Activated naive CD4-positive, alpha-beta T cell (primary cell): ENCODE measurements at places on chromosomes 1 and 21.

DNA sequence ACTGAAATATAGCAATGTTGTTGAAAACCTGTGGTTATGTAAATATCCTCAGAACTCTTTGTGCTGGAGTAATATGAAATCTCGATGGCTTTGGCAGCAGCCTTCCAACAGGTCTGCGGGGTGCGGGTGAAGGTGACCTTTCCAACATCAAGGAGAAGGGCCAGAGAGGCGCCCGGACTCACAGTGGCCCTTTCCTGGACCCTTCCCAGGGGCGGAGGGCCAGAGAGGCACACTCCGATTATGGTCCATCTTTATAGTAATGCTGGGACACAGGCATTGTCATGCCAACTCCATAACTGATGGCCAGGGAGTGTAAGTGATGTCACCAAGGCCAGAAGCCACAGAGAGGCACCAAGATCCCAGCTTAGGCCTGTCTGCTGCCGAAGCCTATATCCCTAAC lies 18.1 kb downstream of the SLC37A1 start:
- DNase-seq: no peak

DNA sequence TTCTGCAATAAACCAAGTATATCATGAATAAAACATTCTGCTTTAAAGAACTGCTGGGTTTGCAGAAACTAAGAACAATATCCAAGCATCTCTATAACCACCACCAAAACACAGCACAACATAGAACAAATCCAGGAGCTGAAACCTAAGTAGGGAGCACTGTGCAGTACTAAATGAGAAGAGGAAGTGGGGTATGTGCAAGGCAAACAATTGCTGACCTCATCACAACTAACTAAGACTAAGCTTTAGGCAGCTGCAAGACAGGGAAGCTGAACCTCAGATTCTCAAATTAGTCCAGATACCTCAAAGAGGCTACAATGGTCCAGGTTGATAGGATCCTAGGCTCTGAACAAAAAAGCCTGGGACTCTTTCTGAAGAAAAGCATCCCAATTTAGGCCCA lies 172.6 kb downstream of the SLC44A5 start:
- DNase-seq: no peak

DNA sequence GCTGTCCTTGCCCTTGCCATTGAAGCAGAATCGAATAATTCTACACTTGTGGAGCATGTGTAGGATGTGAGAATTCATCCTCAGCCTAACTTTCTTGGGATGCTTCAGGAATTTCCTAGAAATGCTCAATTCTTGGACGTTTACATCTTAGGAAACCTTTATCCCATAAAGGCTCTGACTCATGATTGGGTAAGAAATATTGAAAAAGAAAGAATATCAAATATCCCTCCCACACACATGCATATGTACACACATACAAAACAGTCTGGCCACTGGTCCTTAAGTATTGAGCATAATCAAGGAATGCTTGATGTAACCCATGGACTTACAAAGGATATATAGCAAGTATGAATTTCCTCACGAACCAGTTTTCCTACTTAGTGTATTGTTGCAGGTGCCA lies 83.9 kb upstream of the IPO9 start:
- DNase-seq: no peak

DNA sequence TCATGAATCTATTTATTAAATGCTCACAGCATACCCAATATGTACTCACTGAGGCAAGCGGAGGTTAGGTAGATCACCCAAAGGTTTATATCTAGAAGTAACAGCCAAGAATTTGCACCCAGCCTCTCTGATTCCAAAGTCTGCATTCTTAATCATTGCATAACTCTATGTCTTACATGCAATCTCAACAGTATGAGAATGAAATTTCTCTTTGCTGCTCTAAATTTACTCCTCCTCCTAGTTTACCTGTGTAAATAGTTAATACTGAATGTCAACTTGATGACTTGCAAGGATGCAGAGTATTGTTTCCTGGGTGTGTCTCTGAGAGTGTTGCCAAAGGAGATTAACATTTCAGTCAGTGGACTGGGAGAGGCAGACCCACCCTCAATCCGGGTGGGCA lies 840.6 kb downstream of the BRINP3 start:
- no peak for DNase-seq

GRCh38 chr1:67350783-67351182 lies 43.1 kb downstream of the IL12RB2 start:
- no peak for DNase-seq

DNA sequence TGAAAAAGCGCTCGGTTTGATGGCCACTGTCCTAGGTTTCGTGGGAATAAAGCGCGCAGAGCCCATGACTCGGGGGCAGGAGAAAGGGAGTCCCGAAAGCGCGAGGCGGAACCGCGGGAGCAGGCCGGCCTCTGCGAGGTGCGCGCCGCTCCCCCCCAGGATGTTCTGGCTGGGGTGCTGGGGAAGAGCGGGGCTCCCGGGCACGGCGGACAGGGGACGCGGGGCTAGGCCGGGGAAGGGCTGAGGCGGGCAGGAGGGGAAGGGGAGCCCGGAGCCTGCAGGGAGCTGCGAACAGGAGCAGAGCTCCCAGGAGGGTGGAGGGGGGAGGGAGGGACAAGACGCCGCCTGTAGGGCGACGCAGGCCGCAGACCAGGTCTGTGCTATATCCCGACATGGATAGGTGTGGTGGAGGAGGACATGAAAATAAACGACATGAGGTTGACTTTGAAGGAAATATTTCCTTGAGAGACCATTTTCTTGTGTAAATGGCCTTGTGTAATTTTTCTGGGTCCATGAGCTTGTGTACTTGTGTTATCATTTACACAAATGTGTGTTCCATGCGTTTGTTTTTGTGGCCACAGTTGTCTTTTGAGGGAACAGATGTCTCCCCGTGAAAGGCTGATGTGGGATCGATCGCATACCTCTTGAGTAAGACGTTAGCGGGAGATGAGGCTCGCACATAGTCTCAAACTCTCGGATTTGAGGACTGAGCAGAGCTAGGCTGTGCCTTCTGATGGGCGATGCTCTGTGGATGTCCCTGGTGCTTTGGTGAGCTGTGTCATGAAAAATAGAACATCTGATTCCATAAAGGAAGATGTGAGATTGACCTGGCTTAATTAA lies 1.3 kb downstream of the PCNT start:
- no peak for DNase-seq

- no peak for DNase-seq
Observed at GRCh38 chr1:89041119-89041641, 18.5 kb upstream of the GBP3 start.

DNA sequence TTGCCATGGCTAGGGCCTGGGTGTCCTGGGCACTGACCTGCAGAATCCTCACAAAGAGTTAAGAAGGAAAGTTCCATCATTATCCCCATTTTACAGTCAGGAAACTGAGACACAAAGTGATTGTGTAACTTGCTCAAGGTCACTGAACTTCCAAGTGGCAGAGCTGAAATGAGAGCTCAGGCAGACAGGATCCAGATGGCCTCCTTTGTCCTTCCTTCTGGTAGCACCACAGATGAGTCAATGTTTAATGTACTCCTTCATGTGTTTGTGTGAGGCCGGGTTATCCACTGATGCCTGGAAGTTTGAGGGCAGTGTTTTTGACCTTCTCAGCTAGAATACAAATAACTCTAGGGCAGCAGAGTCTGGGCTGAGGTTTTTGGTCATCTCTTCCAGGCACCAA lies 207.0 kb downstream of the TNR start:
- DNase-seq: no peak

GRCh38 chr21:43864962-43865539 lies at the start of gene AGPAT3:
Gene AGPAT3 (plus strand): TSS chr21:43865223. CDS start chr21:43959682, 94,459 bp downstream.
- DNase-seq: no peak

- no peak for DNase-seq
Observed at GRCh38 chr1:81142099-81142826, 658.5 kb upstream of the ADGRL2 start.

DNA sequence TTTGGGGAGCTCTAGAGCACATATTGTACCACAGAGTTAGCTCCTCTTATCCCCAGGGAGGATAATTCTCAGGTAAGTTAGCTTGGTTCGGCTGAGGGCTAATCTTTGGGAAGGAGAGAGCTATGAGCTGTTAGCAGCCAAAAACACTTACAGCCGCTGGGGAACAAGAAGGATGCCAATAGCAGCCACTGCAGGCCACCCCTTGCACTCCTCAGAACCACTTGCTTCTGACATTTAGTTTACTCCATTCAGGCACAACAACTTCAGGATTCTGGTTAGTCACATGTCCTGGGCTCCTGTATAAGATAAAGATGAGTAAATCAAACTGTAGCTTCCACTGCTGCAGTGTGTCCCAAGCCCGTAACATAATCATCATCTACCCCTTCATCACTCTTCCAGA lies 212.6 kb upstream of the ADGRL2 start:
- no peak for DNase-seq

DNA sequence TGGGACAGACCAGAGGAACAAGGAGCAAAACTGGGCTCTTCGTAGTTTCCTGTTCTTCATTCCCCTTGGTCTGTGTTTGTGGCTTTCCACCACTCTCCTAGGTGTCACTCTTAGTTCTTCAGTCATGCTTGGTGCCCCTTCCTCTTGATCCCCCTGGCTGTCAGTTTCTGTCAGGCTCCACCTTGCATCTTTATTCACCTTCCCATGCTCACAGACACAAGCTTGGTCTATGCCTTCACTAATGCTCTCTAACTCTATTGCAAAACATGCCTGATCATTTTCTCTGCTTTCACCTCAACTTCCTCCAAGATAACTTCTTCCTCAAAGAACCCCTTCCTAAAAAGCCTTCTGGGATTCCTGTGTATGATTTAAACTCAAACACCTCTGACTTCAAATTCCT lies 122.9 kb downstream of the GLUL start:
- no peak for DNase-seq

- no peak for DNase-seq
Observed at GRCh38 chr21:45278156-45278911, 9.4 kb downstream of the POFUT2 start.

GRCh38 chr1:176773038-176773437 lies 310.1 kb downstream of the PAPPA2 start:
- no peak for DNase-seq

DNA sequence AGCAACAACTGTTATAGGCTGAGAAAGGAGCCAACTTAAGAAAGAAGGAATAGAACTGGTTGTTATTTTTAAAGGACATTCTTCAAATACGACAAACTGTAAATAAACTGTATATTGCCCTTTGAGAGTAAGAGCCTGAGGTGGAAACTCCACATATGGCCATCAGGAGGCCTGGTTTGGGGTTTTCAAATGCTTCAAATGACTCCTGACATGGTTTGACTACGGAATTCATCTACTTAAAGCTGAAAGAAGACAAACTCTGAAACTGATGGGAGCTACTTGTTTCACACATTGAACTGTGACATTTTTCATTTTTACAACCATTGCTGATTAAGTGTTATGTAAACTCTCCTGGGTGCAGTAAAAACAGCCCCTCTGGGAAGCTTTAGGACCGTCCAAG lies 59.8 kb downstream of the NGF start:
- DNase-seq: no peak

- DNase-seq: no peak
Observed at GRCh38 chr1:214727274-214727673, 124.3 kb downstream of the CENPF start.

DNA sequence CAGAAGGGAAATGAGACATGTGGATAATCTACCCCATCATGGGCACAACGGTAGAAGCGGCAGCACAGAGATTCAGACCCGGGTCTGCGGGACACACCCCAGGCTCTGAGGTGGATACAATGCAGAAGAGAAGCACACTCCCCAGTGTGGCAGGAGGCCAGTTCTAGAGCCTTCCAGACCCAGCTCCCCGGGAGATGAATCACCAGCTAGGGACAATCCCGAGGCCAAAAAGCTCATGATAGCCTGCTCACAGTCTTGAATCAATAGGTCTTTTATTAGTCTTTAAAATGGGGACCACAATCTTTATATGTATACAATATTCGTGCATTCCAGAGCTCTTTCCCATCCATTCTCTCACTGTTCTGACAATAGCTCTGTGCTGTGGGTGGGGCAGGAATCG lies 57.3 kb upstream of the DIRAS3 start:
- DNase-seq: no peak

DNA sequence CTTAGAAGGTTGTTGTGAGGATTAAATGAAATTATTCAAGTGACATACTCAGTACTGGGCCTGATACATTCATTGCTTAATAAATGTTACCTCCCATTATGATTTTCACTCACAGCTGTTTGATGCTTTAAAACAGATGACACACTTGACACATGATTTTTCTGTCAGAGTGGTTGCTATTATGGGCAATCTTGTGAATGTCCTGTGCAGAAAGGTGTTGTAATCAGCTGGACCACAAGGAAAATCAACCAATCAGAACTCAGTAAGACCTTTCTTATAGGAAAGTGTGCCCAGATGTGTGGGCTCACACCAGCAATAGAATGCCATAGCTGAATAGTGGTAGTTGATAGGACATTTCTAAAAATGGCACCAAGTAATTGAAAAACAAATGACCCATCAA lies 23.5 kb downstream of the GJA5 start:
- DNase-seq: no peak

GRCh38 chr1:2944705-2945104 lies 76.6 kb upstream of the ACTRT2 start:
- no peak for DNase-seq

DNA sequence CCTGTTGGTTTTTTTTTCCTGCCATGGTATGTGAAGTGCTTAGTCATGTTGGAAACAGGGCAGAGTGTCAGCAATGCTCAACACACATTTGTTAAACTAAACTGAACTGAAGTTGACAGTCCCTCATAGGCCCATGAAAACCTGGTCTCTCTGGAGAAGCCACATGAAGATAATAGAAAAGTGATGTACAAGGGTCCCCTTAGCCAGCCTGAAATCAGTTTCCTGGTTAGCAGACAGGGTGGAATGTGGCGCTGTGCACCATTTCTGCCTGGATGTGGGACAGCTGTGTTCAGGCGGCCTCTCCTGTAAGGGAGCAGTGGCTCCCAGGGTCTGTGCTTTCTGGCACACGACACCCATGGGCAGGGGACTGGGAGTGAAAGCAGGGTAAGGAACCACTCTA lies 9.9 kb upstream of the CHI3L1 start:
- no peak for DNase-seq

GRCh38 chr21:31903896-31904295 lies 31.1 kb downstream of the HUNK start:
- no peak for DNase-seq

GRCh38 chr1:3275471-3276340 lies 178.8 kb upstream of the ARHGEF16 start:
- no peak for DNase-seq

DNA sequence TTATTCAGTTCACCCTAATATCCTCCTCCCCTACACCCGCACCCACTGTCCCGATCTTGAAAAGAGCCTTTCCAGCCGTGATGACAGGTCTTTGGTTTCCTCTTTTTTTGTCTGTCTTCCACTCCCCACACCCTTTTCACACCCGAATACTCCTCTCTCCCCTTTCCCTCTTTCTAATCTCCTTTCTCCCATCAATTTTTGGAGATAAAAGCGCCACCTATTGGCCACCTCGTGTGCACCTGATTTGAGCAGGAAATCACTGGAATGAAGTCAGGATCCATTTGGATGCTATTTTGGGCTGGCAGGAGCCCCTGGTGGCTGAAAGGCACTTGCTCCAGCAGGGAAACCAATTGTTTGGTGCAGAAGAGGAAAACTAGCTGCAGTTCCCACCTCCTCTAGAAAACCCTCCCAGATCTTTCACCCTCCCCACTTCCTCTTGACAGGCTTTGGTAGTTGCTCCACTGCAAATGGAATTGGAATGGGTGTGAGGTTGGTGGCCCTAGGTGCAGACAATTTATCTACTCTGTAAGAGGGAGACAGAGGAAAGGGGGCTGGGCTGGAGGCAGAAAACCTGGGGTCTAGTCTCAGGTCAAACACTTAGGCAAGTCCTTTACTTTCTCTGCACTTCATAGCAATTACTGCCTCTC lies 8.4 kb downstream of the FOXE3 start:
- DNase-seq: no peak
